ENCODE measurements at places on chromosomes 5 and 9.

DNA sequence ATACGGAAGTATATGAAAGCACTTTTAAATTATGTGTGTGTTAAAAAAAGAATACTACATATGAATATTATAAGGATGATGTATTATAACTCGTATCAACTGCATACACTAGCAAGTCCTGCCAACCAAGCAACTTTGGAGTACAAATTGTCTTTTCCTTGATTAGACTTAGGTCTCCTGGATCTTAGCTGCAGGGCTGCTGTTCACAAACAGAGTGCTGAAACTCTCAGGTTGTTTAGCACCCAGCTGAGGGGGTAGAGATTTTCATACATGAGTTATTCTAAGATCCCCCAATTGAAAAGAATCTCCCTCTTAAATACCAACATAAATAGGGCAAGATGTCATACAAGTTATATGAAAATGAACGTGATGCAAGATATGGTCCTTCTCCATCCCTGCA is 149.8 kb upstream of the TNC start:
- DNase-seq = no peak

- no peak for DNase-seq
Measured at GRCh38 chr9:128026255-128026772, 40.8 kb downstream of the NAIF1 start.

DNA sequence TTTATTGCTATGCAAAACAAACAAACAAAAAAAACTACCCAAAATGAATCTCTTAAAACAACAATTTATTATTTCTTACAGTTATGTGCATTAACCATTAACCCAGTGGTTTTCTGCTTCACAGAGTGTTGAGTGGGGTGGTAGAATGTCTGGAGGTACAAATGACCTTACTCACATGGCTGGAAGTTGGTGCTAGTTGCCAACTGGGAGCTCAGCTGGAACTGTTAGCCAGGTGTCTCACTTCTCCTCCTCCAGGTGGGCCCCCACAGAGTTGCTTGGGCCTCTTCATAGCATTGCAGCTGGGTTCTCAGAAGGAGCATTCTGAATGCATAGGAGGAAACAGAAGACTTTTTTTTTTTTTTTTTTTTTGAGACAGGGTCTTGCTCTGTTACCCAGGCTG is 10.5 kb upstream of the B4GALT1 start:
- no peak for DNase-seq

DNA sequence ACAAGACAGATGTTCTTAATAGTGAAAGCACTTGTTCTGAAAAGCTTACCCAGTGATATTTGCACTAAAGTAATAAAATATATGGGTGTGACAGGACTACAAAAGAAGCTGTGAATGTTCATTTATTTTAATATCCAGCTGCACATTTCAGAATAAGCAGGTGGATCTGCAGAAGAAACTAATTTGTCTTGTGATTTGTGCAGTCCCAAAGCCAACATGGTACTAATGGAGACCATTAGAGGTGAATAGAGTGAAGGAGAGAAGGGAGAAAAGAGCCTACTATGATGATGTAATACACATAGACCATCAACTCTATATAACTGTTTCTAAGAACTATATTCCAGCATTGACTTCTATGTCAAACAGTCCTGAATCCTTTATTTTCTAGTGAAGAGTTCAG is 362.8 kb downstream of the ISL1 start:
- no peak for DNase-seq
